ENCODE measurements at places on chromosomes 5 and 9. TPM values are rescaled to one million over a fixed set of nuclear protein-coding genes. Genes with fewer than 3 reads are reported as not detected.

DNA sequence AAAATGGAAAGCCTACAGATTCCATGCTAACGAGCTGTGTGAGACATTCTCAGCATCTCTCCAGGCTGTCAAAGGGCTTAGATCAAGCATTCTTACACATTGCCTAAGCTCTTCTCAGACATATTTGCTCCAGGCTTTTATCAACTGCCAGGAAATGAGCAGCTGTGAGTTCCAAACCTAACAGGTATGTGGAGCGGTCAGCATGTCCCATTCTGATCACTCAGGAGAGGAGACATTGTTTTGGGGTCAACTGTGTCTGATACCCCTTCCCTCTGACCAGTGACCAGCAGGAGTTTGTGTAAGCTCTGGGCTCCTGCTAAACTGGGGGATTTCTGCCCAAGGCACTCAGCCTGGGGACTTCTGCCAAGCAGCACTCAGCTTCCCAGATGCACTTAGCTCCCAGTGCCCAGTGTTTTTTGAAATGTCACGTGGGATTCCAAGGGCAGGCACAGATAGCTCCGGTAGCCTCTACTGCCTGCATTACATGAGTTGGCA lies 229.1 kb downstream of the SEC61B start:
- no peaks in the 10 kb centered on the region for H3K4me1 ChIP-seq
- peak; percentile 57 for DNase-seq
- no peaks in the 10 kb centered on the region for H3K36me3 ChIP-seq
- no peak overlapping the region for H3K4me3 ChIP-seq
- H3K27me3 ChIP-seq = no peaks in the 10 kb centered on the region

- peak; percentile 49 for DNase-seq
- H3K27ac ChIP-seq = peak overlapping the region; percentile 90
- H3K4me3 ChIP-seq = no peak overlapping the region
- peaks cover 97% of the 10 kb centered on the region for H3K4me1 ChIP-seq
These were observed 41.6 kb downstream of the MYO10 start for GRCh38 chr5:16894236-16895057.

GRCh38 chr5:58022055-58022454 lies 437.8 kb downstream of the PLK2 start:
- no peak overlapping the region for H3K4me3 ChIP-seq
- no peaks in the 10 kb centered on the region for H3K27me3 ChIP-seq
- H3K27ac ChIP-seq = no peak overlapping the region
- no peak for DNase-seq
- no peaks in the 10 kb centered on the region for H3K36me3 ChIP-seq

DNA sequence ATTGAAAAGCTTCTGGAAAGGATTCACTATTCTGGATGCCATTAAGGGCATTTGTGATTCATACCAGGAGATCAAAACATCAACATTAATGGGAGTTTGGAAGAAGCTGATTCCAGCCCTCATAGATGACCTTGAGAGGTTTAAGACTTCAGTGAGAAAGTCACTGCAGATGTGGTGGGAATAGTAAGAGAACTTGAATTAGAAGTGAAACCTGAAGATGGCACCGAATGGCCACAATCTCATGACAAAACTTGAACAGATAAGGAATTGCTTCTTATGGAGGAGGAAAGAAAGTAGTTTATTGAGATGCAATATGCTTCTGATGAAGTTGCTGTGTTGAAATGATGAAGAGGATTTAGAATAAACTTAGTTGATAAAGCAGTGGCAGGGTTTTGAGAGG lies 254.6 kb upstream of the SLC24A2 start:
- no peak for DNase-seq
- H3K36me3 ChIP-seq = no peaks in the 10 kb centered on the region
- no peaks in the 10 kb centered on the region for H3K4me1 ChIP-seq
- no peak overlapping the region for H3K4me3 ChIP-seq
- H3K27me3 ChIP-seq = no peaks in the 10 kb centered on the region

Gene TPM2
- total RNA-seq = 132 TPM

- H3K36me3 ChIP-seq = no peaks in the 10 kb centered on the region
- no peak for DNase-seq
- no peaks in the 10 kb centered on the region for H3K27me3 ChIP-seq
- no peaks in the 10 kb centered on the region for H3K4me1 ChIP-seq
- no peak overlapping the region for H3K27ac ChIP-seq
These were observed 304.5 kb downstream of the CWC27 start for GRCh38 chr5:65073250-65073661.

Gene GDNF
- not detected for total RNA-seq

GRCh38 chr9:86732514-86733171 lies 214.7 kb downstream of the GAS1 start:
- DNase-seq = no peak
- no peak overlapping the region for H3K27ac ChIP-seq
- H3K27me3 ChIP-seq = no peaks in the 10 kb centered on the region
- H3K4me1 ChIP-seq = peaks cover 42% of the 10 kb centered on the region
- no peak overlapping the region for H3K4me3 ChIP-seq
- no peaks in the 10 kb centered on the region for H3K36me3 ChIP-seq

GRCh38 chr9:130137641-130138081 lies 34.5 kb upstream of the NCS1 start:
- H3K36me3 ChIP-seq = no peaks in the 10 kb centered on the region
- no peak for DNase-seq
- no peak overlapping the region for H3K4me3 ChIP-seq
- H3K4me1 ChIP-seq = no peaks in the 10 kb centered on the region

DNA sequence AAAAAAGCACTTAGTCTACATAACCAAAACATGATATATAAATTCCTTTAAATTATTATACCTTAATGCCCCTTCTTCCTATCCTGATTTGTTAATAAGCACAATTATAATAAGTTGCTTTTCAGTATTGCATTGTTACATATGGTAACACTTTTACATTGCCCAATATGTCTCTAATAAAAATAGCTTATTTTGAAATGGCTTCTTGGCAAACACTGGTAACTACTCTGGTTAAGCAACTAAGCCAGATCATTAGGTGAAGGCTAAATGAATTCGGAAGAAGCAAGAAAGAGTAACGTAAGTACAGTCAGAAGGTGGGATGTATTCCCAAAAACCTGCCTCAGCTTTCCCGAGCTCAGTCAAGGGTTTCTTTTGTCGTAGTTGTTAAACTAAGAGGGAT lies 85.3 kb downstream of the TTC39B start:
- H3K36me3 ChIP-seq = no peaks in the 10 kb centered on the region
- no peaks in the 10 kb centered on the region for H3K4me1 ChIP-seq
- DNase-seq = no peak
- H3K27ac ChIP-seq = no peak overlapping the region

DNA sequence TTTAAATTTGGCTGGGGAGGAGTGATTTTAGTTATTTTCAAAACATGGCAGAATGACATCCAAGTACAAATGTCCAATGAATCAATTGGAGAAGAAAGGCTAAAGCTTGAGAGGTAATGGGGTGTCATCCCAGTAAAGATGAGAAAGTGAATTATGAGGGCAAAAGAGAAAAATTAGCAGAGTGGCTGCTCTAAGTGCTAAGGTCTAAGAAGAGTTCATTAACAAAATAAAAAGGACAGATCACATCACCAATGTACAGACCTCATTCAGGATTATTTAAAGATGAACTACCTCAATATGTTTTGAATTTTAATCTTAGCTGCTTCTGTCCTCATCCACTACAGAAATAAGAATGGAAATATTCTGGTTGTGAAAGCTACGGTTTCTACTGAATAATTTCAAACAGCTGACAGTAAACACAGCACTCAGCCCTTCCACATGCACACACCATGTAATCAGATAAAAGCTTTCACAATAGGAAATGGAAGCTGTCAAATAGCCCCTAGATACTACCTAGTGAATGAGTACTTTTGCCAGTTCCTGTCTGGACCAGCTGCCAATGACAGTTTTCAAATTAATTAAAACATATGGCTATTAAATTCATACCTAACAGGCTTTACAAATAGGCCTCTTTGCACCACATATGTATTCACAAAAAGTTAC lies 171.5 kb downstream of the SSBP2 start:
- no peaks in the 10 kb centered on the region for H3K27me3 ChIP-seq
- no peak for DNase-seq

DNA sequence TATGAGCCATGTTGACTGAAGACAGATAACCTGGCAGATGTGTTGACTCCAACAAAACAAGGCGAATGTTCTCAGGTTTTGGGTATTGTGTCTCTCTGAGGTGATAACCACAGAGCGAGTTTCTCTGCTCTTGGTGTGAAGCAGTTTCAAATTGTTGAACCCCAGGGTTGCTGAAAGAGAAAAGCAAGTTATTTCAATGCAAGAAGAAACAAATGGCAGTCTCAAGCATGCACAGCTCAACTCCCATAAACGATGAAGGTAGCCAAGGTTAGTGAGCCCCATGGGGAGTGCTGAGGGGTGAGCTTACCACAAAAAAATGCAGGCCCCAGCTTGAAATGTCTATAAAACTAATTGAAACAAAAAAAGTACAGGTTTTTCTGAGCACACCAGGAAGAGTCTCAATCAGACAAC lies 220.8 kb upstream of the DAPK1 start:
- no peak for DNase-seq
- H3K27ac ChIP-seq = no peak overlapping the region
- no peaks in the 10 kb centered on the region for H3K4me1 ChIP-seq
- no peaks in the 10 kb centered on the region for H3K36me3 ChIP-seq
- no peaks in the 10 kb centered on the region for H3K27me3 ChIP-seq
- H3K4me3 ChIP-seq = no peak overlapping the region

GRCh38 chr5:151083081-151083676 lies 2.3 kb upstream of the TNIP1 start:
- no peaks in the 10 kb centered on the region for H3K27me3 ChIP-seq
- no peak overlapping the region for H3K27ac ChIP-seq
- H3K4me3 ChIP-seq = no peak overlapping the region
- DNase-seq = no peak
- peaks cover 53% of the 10 kb centered on the region for H3K4me1 ChIP-seq
- H3K36me3 ChIP-seq = no peaks in the 10 kb centered on the region

Gene PTTG1
- 6.6 TPM for total RNA-seq

Gene ANGPTL2
- 3.1 TPM for total RNA-seq

GRCh38 chr9:99437145-99437544 lies 215.1 kb downstream of the SEC61B start:
- no peaks in the 10 kb centered on the region for H3K27me3 ChIP-seq
- peaks cover 7% of the 10 kb centered on the region for H3K4me1 ChIP-seq
- no peak overlapping the region for H3K4me3 ChIP-seq
- no peaks in the 10 kb centered on the region for H3K36me3 ChIP-seq
- DNase-seq = peak; percentile 59

Gene HAND1
- not detected for total RNA-seq

DNA sequence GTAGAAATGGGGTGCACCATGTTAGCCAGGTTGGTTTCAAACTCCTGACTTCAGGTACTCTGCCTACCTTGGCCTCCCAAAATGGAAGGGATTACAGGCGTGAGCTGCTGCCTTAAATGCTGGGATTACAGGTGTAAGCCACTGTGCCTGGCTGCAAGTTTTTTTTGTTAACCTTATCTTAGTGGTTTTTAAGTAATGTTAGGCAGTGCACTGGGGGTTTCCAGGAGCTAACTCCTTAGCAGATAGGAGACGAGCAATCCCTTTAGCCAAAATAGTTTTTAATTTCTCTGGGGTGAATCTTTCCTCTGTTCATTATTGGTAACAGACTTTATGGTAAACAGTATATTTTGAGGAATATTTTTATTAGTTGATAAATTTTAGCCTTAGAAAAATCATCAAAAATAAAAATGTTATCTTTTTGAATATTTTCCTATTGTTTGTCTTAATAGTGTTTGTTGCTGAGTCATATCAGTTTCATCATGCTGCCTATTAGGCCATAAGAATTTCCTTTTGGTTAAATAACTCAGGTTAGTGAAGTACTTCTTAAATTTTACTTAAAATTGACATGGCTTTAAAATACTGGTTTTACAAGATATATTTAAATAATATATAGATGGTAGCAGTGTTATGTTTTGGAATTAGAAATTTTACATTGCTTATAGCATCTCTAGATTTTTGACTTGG lies 37.9 kb downstream of the LMNB1 start:
- H3K27ac ChIP-seq = no peak overlapping the region
- no peaks in the 10 kb centered on the region for H3K27me3 ChIP-seq
- no peak overlapping the region for H3K4me3 ChIP-seq
- peaks cover 3% of the 10 kb centered on the region for H3K36me3 ChIP-seq

- no peaks in the 10 kb centered on the region for H3K27me3 ChIP-seq
- no peaks in the 10 kb centered on the region for H3K36me3 ChIP-seq
- no peak for DNase-seq
- no peak overlapping the region for H3K27ac ChIP-seq
- H3K4me3 ChIP-seq = no peak overlapping the region
These were observed 28.1 kb downstream of the SLIT3 start for GRCh38 chr5:169272731-169273427.

DNA sequence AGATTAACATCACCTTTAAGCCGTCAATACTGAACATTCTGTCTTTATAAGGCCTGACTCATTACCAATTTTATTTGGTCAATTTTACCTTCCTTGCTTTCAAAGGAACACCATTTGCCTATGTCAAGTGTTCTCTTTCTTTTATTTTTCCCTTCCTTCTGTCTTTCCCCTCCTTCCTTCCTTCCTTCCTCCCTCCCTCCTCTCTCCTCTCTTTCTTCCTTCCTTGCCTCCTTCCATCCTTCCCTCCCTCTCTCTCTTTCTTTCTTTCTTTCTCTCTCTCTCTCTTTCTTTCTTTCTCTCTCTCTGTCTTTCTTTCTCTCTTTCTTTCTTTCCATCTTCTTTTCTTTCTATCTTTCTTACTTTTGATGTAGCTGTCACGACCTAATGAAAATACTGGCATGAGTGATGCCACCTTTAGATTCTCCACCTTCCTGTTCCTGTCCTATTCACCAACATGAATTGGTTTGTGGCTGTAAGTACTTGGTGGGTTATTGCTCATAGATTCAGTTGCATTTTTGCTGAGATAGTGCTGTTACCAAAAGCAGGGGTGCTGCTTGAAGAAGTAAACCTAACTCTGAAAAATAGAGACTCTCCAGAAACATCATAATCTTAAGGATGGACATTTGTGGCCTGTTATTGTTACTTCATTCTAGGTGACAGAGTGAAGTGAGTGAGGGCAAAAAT lies 33.8 kb downstream of the DOCK8 start:
- H3K4me3 ChIP-seq = no peak overlapping the region
- H3K36me3 ChIP-seq = no peaks in the 10 kb centered on the region
- H3K27ac ChIP-seq = no peak overlapping the region
- no peaks in the 10 kb centered on the region for H3K4me1 ChIP-seq
- H3K27me3 ChIP-seq = no peaks in the 10 kb centered on the region
- no peak for DNase-seq

- DNase-seq = no peak
- H3K27ac ChIP-seq = no peak overlapping the region
- no peaks in the 10 kb centered on the region for H3K36me3 ChIP-seq
- H3K4me1 ChIP-seq = no peaks in the 10 kb centered on the region
These were observed 159.3 kb downstream of the SPATA31D1 start for GRCh38 chr9:82147798-82148425.

- DNase-seq = no peak
- H3K4me3 ChIP-seq = no peak overlapping the region
- H3K27ac ChIP-seq = no peak overlapping the region
These were observed 7.4 kb upstream of the CCDC187 start for GRCh38 chr9:136311051-136312008.

All from body of pancreas (tissue), 4 donors.